H54 (cell line): ENCODE measurements at places on chromosomes 3 and 15.

GRCh38 chr15:65868546-65869125, 655 bp upstream of the RAB11A start:
- DNase-seq: no peak

DNA sequence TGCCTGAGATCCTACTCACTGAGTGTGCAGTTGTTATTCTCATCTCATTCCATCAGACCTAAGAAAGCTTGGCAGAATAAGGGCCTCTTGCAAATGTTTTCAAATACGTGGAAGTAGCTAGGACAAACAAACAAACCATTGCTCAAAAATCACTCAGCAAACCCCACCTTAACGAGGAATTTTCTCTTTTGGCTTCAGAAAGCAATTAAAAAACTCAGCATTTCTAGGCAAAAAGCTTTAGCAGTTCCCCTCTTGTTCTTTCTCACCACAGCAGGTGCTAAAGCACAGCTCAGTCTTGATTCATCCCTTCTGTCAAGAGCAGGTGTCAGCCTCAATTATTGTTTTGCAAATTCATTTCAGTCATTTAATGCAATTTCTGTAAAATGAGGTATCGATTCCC, 58.6 kb upstream of the NUDT16 start:
- DNase-seq: no peak

GRCh38 chr3:160226026-160226907, 1.0 kb downstream of the C3orf80 start:
- no peak for DNase-seq

GRCh38 chr3:195705081-195705991, 15.4 kb upstream of the MUC20 start:
- DNase-seq: no peak

GRCh38 chr3:15513810-15514662, 7.5 kb downstream of the COLQ start:
- DNase-seq: no peak

DNA sequence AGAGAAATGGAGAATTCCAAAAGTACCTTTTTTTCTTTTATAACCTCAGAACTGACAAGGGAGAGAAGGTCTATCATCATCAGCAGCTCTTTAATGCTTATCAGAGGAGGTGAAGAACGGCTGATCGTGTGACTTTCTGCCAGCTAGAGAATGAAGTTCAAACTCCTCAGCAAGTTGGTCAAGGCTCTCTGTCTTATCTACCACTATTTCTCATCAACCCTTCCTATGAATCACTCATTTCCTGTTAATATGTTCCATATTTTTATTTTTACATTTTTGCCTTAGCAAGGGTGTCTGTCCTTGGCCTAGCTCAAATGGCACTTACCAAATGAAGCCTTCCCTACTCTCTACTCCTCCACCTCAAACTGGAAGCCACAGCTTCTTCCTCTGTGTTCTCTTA, 73.1 kb upstream of the TSPAN3 start:
- DNase-seq: no peak

- DNase-seq: no peak
Measured at GRCh38 chr3:11305509-11305908, 33.3 kb downstream of the ATG7 start.

GRCh38 chr3:58026598-58026997, 18.4 kb downstream of the FLNB start:
- DNase-seq: no peak

DNA sequence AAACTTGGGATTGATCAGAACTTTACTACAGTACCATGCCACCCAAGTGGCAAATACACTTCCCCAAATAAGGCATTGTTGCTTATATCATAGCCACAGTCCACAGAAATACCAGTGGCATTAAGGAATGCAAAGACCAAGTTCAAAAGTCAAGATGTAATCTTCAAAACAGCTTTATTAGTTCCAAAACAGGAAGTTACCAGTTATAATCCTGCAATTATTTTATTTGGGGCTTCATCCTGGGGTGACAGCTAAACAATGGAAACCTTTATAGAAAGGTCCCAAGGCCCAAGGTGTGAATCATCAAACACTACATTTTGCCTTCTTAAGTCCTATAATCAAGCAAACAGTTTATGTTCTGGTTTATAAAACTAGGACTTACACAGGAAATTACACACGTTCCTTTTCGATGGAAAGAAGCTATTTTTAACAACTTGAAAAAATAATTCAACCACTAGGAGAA, 30.3 kb upstream of the RNF7 start:
- peak; percentile 17 for DNase-seq

DNA sequence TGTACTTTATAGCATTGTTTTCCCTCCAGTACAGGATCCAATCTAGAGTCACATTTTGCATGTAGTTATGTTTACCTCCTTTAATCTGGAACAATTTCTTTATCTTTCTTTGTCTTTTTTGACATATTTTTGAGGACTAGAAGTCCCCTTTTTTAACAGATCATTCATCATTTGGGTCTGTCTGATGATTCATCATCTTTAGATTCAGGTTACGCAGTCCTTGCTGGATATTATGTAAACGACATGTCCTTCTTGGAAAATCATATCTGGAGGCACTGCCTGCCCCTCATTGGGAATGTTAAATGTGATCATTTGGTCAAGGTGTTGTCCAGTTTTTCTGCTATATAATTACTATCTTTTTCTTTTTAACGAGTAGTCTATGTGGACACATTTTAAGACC, 18.3 kb downstream of the TGM4 start:
- no peak for DNase-seq

- DNase-seq: no peak
Measured at GRCh38 chr3:69182588-69183316, 60.4 kb upstream of the LMOD3 start.

DNA sequence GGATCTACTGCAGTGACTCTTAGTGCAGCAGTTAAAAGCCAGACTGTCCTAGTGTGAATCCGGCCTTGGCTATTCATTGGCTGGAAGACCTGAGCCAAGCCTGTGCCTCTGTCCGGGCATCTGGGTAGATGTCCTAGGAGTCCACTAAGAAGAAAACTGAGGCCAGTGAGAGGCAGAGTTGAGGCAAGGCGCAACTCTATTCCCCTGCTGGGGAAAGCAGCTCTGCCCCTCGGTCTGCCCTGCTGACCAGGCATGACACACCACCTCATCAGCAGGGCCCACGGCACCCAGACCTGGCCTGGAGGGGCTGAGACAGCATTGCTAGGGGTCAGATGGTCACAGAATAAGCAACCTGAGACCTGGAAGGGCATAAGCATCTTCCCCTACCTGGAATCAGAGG, 46.7 kb upstream of the ABHD2 start:
- DNase-seq: no peak

GRCh38 chr3:151319628-151320027, 3.0 kb upstream of the GPR87 start:
- no peak for DNase-seq

DNA sequence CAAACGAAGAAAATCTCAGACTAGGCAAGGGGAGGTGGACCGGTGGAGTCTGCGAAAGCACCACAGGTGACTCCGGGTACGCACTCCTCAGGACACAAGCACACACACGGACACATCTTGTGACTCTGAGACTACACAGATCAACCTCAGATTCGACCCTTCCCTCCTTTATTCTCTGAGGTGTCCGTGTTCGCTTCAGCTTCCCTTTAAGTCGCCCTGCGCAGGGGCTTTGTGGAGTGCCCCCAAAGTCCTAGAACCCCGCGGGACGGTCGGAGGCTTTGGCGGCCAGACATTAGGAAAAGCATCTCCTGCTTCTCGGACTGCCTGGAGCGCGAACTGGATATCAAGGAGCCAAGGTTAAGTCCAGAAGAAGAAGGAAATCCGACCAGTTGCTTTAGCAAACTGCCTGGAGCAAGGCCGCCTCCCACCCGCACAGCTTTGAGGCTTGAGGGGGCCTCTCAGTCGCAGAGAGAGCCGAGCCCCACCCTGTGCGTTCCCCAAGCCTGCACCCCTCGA, 730 bp downstream of the DGKG start:
- no peak for DNase-seq

GRCh38 chr15:90105521-90105920, 3.3 kb upstream of the IDH2 start:
- no peak for DNase-seq

GRCh38 chr15:41284427-41285177, 47.8 kb downstream of the OIP5 start:
- DNase-seq: no peak

GRCh38 chr3:27826448-27826847, 104.3 kb upstream of the EOMES start:
- DNase-seq: no peak

DNA sequence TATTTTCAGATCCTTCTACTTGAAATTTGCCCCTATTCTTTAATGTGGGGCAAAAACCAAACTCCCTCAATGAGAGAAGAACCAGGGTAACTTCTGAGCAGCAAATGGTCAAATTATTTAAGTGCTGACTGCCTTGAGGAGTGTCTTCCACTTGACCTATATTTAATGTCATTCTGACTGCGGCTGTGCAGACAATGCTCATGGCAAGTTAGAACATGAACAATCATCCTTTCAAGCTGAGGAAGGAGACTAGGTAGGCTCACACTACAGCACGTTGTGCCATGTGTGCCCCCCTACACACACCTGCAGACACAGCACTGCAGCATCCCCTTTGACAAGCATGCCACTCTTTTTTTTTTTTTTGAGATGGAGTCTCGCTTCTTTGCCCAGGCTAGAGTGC, 98.2 kb downstream of the OSBPL10 start:
- no peak for DNase-seq

DNA sequence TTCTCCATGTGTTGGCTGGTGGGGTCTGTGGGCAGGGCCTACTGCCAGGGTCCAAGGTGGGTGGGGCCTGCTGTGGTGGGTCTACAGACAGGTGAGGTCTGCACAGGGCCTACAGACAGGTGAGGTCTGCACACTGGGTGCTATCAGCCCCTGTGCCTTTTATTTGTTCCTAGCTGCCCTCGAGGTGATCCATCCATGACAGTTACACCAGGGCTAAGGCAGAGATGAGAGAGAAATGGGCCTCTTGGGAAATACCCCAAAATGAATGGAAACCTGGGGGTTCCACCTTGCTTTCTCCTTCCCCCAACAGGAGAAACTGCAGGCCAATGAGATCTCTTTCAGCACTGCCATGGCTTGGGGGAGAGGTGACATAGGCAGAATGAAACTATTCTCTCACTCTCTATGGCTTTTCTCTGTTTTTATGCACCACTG, 36.4 kb downstream of the CFAP100 start:
- DNase-seq: no peak

- no peak for DNase-seq
Measured at GRCh38 chr15:99438691-99439523, 126.9 kb upstream of the MEF2A start.

DNA sequence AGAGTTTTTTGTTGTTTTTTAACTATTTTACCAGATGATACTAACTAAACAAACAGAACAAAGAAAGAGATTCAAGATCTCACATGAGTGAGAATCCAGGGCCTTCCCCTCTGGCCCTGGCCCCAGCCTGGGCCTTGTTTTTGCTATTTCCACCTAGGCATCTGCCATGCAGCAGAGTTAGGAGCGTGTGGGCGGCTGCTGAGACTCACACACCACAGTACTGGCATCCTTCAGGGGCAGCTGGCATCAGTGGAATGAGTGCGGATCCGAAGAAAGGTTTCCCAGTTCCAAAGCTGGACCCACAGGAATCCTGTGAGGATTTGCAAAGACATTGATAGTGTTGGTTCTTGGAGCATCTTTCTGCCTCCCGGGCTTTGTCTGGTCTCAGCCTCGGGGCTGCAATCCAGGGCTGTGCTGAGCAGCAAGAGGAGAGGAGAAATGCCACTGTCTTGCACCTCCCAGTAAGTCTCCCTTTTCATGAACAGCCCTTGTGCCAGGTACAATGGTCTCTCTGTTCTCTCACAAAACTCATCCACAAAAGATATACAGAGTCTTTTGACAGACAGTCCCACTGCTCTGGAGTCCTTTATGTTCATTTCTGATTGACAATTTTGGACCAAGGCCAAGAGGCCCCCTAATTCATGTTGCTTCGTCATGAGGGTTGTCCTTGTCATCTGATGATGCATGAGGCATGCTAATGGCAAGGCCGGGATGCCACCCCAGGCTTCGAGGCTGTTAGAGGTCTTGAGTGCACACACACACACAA, 46.6 kb downstream of the APH1B start:
- DNase-seq: no peak

- no peak for DNase-seq
Measured at GRCh38 chr3:40979962-40980361, 219.3 kb upstream of the CTNNB1 start.

GRCh38 chr15:28269097-28269496, 52.9 kb downstream of the HERC2 start:
- no peak for DNase-seq

DNA sequence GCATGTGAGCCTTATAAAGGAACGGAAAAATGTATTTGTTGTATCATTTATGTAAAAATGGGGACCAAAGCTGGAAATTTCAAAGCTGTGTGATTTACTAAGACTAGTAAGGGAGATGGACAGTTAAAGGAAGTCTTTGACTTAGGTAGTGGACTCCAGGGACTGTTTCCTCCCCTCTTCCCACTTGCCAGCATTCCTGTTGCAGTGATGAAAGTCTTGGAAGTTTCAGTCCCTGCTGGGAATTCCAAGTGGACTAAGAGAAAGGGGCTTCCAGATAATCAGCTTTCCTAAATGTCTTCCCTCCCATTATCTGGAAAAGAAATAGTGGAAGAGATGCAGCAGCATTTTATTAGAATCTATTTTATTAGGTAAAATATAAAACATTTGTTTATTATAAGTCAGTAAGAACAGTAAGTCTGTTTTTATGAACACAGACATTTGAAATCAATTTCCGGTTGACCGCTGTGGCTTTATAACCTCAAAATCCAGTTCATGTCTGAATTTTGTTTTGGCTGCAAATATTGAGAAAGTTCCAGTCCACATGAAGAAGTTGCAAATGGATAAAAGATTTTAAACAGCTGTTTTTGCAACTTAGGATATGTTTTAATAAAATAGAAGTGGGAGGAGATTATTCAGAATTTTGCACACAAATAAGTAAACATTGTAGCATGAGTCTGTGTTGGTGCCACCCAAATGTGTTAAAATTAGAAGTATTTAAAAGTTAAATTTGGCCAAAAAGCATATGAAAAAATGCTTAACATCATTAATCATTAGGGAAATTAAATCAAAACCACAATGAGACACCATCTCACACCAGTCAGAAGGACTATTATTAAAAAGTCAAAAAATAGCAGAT, 141.8 kb downstream of the IL20RB start:
- DNase-seq: no peak

- DNase-seq: no peak
Measured at GRCh38 chr15:92051716-92052115, 198.2 kb downstream of the SLCO3A1 start.

DNA sequence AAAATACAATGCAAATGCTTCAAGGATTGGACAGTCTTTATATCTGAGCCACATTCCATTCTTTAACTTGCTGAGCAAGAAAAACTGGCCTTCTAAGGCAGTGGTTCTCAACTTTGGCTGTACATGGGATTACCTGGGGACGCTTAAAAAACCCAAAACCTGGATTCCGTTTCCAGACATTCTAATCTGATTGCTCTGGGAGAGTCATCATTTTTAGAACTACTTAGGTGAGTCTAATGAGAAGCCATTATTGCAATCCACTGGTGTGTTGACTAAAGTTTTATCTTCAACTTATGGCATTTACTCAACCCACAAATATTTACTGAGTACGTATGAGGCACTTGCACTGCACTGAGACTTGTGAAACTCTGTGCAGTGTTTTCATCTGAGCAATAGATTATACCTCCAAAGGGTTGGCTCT, 195.7 kb upstream of the ATP11B start:
- DNase-seq: no peak
